ENCODE measurements at places on chromosomes 6 and 20.

DNA sequence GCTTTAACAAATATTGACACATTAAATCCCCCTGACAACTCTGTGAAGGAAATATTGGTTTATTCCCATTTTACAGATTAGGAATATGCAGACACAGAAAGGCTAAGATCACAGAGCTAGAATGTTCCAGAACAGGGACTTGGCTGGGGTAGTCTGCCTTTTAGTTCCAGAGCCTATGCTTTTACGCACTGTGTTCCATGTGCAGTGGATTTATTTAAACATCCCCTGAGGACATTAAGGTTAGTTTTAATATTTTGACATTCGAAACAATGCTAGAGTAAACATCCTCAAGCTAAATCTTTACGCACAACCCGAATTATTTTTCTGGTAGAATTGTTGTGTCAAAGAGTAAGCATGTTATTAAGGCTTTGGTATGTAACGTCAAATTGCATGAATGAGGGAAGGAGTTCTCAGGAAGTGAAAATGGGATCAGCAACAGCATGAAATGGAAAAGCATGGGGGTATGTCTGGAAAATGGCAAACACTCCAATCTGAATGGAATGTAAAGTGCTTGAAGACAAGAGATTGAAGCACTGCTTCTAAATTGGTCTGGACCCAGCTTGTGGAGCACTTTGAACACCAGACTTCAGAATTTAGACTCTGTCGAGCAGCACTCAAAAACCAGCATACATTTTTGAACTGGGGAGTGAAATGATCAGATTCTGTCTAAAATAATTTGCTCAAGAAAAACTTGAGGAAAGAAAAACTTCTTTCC, 429.9 kb downstream of the CD83 start:
- DNase-seq, result no peak

- DNase-seq, result no peak
Observed at GRCh38 chr6:22706651-22707050, 137.3 kb downstream of the HDGFL1 start.

DNA sequence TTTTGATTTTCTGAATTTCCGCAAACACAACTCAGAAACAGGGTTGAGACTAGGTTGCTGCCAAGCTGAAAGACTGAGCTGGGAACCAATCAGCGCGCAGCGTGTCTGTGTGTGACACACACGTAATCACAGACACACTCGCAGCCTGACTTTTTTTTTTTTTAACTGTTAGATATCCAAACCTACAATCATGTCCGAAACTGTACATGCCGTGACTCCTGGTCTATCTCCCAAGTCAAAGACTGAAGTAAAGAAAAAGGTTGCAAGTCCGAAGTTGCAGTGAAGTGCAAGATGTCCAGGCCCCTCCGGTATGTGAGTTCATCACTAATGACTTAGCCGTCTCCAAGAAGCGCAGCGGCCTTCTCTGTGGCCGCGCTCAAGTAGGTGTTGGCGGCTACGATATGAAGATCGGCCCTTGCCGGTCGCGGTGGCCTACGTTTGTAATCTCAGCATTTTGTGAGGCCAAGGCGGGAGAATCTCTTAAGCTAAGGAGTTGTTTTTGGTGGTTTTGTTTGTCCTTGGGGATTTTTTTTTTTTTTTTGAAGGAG, 108.2 kb downstream of the HFE start:
- peak; percentile 89 for DNase-seq

DNA sequence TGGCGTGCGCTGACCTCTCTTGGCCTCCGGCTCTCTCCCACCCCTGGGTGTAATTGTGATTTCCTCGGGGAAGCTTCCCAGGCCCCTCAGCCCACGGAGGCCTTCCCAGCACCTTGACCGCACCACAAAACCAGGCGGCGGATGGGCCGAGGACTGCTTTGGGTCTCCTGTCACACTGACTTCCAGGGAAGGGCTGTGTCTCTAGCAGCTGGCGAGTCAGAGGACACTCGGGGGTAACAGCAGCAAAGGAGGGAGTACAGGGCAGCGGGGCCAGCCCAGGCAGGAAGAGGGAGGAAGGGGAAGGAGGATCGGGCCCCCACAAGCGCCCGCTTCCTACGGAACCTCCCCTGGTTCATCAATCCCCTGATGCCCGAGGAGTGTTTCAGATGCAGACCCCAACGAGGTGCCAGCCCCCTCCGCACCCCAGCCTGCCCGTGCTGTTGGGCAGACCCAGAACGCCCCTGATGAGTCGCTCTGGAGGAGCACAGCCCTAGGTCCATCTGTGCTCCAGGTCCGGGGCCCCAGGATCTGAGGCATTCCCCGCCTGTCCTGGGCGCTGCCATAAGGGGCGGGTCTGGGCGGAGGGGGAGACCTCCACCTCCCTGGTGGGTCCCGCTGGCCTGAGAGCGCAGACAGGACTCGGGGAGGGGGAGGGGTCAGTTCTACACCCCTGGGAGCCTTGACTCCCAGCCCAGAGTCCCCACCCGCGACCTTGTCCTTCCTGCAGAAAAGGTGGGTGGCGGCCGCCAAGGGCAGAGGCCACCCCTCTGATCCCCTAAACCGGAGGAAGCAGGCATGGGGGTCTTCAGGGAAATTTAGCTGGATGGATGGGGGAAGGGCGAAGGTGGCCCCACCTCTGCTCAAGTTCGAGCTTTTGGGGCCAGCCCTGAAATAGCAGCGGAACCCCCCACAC, 956 bp downstream of the CHRNA4 start:
- no peak for DNase-seq

DNA sequence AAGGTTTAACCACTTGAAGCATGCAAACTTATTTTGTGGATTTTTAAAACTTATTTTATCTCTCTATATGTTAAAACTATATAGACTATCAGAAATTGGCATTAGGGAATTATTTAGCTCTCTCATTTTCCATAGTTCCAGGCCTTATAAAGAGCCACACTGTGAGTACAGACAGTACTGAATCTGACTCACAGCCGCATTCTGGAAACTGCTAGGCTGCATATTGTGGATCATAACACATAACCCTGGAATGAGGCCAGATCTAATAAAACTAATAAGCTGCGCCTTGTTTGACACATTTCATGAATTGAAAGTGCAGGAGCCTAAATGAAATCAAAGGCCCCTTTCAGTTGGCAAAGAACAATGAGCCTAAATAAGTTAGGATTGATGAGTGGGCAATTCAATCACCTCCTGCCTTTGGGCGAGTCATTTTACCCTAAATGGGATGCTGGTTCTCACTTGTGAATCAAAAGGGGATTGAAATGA, 308.4 kb downstream of the PACRG start:
- no peak for DNase-seq
